ENCODE measurements at places on chromosomes 7 and 10.

GRCh38 chr7:69739190-69739589 is 140.9 kb downstream of the AUTS2 start:
- no peak for DNase-seq

GRCh38 chr10:99708428-99709012 is 23.4 kb downstream of the COX15 start:
- no peak for DNase-seq

GRCh38 chr10:32952541-32953276 is 5.3 kb downstream of the ITGB1 start:
- no peak for DNase-seq

DNA sequence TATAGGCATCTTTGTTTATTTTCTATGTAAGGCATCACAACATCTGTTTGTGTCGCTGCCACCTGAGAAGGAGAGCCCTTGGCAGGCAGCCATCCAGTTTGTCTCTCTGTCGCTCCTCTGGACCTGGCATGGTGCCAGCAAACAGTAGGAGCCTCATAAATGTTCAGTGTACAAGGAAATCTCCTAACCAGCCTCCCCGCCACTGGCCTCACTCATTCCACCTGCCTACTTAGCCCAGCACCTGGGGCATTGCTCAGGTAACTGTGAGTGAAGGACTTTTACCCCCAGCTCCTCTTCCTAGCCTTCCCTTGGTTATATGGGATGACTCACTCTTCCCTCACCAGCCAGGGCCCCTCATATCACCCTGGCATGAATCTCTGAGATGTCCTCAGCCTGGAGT is 61.7 kb upstream of the NPTX2 start:
- DNase-seq = no peak

DNA sequence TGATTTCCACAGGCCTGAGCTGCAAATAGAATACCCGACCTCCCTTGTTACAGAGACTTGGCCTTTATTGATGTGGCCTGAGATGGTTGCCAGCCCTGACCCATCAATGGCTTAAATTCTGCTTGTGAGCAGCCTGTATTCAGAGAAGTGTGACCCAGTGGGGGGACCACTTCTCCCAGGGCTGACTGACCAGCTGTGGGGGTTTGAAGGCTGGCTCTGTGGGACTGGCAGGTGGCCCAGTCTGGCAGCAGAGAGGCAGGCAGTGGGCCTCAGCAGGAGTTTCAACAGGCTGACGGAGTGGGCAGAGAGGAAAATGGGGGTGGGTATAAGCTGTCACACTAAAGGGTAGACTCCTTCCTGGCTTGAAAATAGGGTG is 12.2 kb upstream of the PPIF start:
- no peak for DNase-seq

DNA sequence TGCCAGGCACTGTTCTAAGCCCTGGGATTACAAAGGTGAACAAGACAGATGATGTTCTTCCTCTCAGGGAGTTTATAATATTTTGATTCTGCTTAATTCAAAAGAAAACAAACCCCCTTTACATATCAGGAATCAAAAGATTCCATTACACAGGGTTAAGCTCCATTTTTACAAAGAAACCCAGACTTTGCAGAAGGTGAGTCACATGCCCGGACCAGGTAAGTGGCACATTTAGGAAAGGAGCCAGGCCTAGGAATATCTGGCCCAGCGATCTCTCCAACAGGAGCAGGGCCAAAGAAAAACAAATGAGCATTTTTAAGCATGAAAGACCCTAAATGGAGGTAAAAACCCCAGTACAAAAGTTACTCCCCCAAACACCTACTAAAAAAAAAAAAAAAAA is 1.1 kb downstream of the STN1 start:
- no peak for DNase-seq

DNA sequence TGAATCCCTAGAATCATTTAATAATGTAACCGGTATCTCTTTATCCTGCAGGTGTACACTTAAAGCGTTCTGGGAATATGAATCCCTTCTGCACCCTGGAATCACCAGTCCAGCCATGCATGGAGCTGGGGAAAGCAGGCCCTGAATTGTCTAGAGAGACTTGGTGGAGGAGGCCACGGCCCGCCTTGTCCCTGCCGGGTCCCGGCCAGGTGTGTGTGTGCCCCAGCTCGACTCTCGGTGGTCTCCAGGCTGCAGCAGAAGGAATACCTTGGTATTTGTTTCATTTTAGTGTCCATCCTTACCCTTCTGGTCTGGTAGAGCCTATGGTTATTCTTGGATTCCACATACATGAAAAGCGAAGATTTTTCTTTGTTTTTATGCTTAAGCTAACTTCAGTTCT is 58.1 kb downstream of the PRPF18 start:
- DNase-seq = no peak

- DNase-seq = no peak
Measured at GRCh38 chr7:147711447-147711846, 879.1 kb upstream of the C7orf33 start.

DNA sequence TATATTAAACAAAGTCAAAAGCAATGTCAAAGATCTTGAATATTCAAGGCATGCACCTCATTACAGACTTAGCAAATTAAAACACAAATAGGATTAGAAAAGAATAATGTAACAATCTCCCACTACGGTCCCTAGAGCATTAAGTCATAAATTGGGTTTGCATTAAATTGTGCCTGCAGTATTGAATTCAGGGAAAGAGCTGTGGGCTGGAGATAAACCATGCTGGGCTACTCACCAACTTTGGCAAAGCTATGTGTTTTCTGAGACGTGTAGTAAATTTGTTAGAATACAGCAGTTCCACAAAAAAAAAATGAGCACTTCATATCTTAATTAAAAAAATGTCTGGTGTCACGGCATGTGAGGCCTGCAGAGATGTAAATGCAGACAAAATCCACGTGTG is 241.6 kb downstream of the SNX10 start:
- no peak for DNase-seq

- no peak for DNase-seq
Measured at GRCh38 chr7:41098402-41098801, 604.5 kb downstream of the INHBA start.

DNA sequence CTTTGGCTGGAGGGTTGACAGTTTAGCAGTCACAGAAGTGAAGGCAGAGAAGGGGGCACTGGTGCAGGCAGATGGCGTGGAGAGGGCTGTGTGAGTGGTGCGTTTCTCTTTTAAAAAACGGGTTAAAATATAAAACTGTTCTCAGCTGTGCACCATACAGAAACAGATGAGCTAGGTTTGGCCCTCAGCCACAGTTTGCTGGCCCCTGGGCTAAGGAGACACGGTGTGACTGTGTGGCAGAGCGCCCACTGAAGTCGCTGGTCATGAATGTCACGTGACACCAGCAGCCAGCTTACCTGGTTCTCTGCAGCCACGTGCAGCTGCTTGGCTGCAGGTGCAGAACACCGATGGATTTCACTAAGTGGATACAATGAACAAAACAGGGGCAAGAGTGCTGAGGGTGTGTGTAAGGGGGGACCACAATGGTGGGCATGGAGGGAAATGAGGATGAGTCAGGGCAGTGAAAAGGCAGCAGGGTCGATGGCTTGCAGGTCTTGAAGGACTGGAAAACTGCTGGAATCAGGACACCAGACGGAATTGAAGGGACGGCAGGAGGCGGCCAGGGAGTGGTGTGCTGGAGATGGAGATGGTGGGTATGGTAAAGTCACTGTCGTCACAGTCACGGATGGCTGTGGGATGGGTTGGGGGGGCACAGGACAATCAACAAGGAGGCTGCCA is 7.4 kb downstream of the ZNF746 start:
- no peak for DNase-seq

DNA sequence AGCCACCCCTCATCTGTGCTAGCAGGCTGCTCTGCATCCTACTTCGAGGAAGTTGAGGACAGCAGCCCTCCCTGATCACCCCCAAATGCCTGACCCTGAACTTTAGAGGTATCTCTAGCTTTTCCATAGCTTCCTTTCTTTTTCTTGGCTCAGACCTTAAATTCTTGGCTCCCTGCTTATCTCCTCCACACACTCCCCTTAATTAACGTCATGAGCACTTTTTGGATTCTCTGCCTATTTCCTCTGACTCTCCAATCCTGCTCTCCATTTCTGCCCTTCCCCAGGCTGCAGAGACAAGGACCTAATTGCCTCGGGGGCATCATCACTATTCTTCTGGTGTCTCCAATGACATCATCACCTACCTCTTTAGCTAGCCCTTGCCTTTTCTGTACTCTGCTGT is 40.8 kb upstream of the SEC61G start:
- DNase-seq = no peak

GRCh38 chr10:77311186-77311585 is 326.4 kb downstream of the KCNMA1 start:
- DNase-seq = no peak

- DNase-seq = no peak
Measured at GRCh38 chr7:25913598-25914224, 238.3 kb upstream of the NFE2L3 start.

All from MG63 (cell line).